ENCODE measurements at places on chromosomes 7 and 10. TPM values are rescaled to one million over a fixed set of nuclear protein-coding genes. Genes with fewer than 3 reads are reported as not detected.

- DNase-seq = no peak
- no peaks in the 10 kb centered on the region for H3K36me3 ChIP-seq
- no peaks in the 10 kb centered on the region for H3K27me3 ChIP-seq
- no peak overlapping the region for H3K27ac ChIP-seq
- no peak overlapping the region for H3K4me3 ChIP-seq
Observed at GRCh38 chr7:41012041-41012440, 690.8 kb downstream of the INHBA start.

DNA sequence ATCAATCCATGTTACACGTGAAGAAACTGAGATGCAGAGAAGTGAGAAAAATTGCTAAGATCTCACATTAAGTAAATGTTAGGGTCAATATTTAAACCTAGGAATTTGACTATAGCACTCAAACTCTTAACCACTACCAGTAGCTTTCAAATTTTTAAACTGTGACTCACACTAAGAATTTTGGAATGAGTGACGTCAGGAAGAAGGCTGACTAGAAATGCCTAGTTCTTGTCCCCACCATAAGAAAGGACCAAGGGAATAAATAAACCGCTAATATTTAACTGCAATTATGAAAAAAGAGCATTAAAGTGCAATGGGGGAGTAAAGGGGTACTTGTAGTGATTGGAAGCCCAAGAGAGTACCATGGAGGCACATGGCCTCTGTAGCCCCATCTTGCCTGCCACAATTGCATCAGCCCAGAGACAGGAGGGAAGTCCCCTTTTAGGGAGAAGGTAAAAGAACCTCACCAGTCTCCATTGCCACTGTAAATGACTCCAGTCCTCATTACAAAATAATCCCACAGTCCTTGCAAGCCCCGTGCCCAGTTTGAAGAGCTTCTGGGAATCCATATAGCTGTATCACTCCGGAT is 3.5 kb upstream of the AKR1B1 start:
- no peak overlapping the region for H3K4me3 ChIP-seq
- peaks cover 6% of the 10 kb centered on the region for H3K36me3 ChIP-seq
- no peak for DNase-seq
- no peaks in the 10 kb centered on the region for H3K27me3 ChIP-seq
- peaks cover 18% of the 10 kb centered on the region for H3K4me1 ChIP-seq

- no peak overlapping the region for H3K4me3 ChIP-seq
- H3K4me1 ChIP-seq = no peaks in the 10 kb centered on the region
- no peaks in the 10 kb centered on the region for H3K36me3 ChIP-seq
- no peaks in the 10 kb centered on the region for H3K27me3 ChIP-seq
- no peak for DNase-seq
- no peak overlapping the region for H3K27ac ChIP-seq
Observed at GRCh38 chr7:90563286-90563685, 32.8 kb upstream of the CDK14 start.

DNA sequence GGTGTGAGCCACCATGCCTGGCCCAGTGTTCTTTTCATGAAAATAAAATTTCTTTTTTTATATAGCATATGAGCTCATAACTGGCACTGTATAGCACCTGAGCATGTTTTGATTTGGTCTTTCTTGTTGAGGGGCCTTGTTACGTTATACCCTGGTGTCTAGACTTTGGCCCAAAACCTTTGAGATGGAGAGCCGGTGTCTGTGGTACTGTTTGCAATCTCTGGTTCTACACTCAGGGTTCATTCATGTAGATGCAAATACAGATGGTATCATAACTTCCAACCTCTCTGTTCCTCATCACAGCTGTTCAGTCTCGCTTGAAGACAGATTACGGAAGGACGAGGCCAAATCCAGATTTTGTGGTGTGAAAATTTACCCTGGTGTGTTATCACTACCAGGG is at the start of gene TAS2R5:
Gene TAS2R5, plus strand, starts transcription at position 301 of the 400 bp plus-strand sequence. CDS start 145 bp downstream, outside the sequence.
- DNase-seq = no peak
- H3K4me3 ChIP-seq = no peak within 1 kb of the TSS
- H3K27ac ChIP-seq = no peak within 1 kb of the TSS
- no peaks in the 10 kb centered on the region for H3K36me3 ChIP-seq

DNA sequence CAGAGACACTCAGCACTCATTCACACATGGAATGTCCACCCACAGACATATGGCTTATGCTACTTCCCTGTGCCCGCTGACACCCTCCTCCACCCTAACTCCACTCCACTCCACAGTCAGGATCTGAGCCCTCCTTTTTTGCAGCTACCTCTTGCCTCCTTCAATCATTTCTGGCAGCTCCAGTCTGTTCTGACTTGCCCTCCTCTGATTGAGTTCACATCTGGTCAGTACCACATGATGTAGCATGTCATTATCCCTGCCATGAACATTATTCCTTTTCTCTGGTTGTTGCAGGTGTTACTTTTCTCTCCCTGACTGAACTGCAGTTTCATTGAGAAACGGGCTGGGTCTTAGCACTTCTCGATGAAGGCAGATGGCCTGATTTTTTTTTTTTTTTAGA is 130.1 kb upstream of the EGR2 start:
- peaks cover 7% of the 10 kb centered on the region for H3K27me3 ChIP-seq
- H3K36me3 ChIP-seq = no peaks in the 10 kb centered on the region
- H3K27ac ChIP-seq = no peak overlapping the region
- H3K4me1 ChIP-seq = no peaks in the 10 kb centered on the region
- H3K4me3 ChIP-seq = no peak overlapping the region

DNA sequence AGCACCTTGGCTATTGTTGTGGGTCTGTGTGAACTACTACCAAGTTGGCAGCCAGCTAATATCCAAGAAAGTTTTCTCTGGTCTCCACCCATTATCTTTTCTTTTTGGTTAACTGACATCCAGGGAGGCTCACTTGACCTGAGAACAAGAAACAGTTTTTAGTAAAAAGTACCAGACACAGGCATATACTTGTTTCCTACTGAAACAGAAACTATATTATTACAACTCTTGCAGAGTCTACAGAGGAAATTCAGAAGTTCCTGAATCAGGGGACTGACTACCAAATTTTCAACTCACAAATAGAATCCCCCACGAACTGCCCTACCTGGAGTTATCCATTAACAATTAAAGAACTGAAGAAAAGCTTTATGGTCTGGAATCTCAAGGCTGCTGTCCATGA is 168.9 kb downstream of the KCND2 start:
- no peaks in the 10 kb centered on the region for H3K27me3 ChIP-seq
- no peaks in the 10 kb centered on the region for H3K4me1 ChIP-seq
- no peak overlapping the region for H3K4me3 ChIP-seq

GRCh38 chr7:522071-522950 is 2.7 kb upstream of the PDGFA start:
- peaks cover 34% of the 10 kb centered on the region for H3K27me3 ChIP-seq
- no peak overlapping the region for H3K27ac ChIP-seq
- H3K4me1 ChIP-seq = peaks cover 8% of the 10 kb centered on the region
- H3K36me3 ChIP-seq = no peaks in the 10 kb centered on the region
- DNase-seq = peak; percentile 21

DNA sequence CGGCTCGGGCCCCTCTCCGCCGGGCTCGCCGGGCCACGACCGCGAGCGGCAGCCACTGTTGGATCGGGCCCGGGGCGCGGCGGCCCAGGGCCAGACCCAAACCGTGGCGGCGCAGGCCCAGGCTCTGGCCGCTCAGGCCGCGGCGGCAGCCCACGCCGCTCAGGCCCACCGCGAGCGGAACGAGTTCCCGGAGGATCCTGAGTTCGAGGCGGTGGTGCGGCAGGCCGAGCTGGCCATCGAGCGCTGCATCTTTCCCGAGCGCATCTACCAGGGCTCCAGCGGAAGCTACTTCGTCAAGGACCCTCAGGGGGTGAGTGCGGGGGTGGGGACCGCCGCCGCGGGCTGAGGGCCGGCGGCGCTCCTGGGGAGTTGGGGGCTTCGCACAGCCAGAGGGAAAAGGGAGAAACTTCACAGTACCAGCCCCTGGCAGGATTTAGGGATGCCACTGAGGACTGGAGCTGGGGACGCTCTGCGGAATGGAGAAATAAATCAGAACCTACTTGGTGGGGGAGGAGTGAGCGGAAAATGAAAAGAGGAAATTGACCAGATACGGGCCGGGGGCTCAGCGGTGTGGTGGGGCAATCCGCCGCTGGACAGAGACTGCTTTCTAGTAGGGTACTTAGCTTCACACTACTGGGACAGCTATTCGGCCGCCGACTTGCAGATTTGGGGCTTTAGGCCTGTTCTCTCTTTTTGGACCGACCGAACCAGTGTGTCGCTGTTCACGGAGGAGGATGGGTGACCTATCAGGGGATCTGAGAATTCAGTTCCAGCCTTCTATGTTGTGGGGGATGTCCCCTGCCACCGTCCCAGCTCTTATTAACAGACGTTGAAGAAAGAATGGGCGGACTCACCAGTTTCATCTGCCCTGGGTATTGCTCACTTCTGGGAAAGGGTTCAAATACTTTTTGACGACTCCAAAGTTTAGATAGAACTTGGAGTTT is 669 bp downstream of the PI4K2A start:
- H3K27ac ChIP-seq = peak overlapping the region; percentile 82
- H3K4me3 ChIP-seq = peak overlapping the region; percentile 92
- peaks cover 22% of the 10 kb centered on the region for H3K4me1 ChIP-seq
- peaks cover 26% of the 10 kb centered on the region for H3K36me3 ChIP-seq

- H3K27me3 ChIP-seq = no peaks in the 10 kb centered on the region
- DNase-seq = no peak
- H3K4me3 ChIP-seq = no peak overlapping the region
- H3K36me3 ChIP-seq = no peaks in the 10 kb centered on the region
- H3K27ac ChIP-seq = no peak overlapping the region
Observed at GRCh38 chr10:31855033-31855432, 73.6 kb downstream of the ARHGAP12 start.

- H3K4me1 ChIP-seq = peaks cover 26% of the 10 kb centered on the region
- peak overlapping the region; percentile 99 for H3K4me3 ChIP-seq
- H3K27ac ChIP-seq = peak overlapping the region; percentile 6
- H3K36me3 ChIP-seq = peaks cover 18% of the 10 kb centered on the region
Observed at GRCh38 chr7:87220734-87221215, 1.2 kb upstream of the TMEM243 start.

DNA sequence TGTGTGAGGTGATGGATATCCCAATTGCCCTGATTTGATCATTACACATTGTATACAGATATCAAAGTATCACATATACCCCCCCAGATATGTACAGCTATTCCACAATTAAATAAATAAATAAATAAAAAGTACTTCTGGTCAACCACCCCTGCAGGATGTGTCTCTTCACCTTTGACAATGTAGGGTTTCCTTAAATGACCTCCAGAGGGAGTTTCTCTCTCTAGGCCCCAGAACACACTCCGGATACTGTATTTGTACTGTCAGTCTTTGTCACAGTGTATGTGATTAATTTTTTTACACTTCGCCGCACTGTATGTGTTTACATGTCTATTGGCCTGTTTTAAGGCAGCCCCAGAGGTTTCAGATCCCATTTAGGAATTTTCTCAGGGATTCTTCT is 123.6 kb downstream of the ADCYAP1R1 start:
- H3K4me1 ChIP-seq = no peaks in the 10 kb centered on the region
- H3K4me3 ChIP-seq = no peak overlapping the region
- no peak overlapping the region for H3K27ac ChIP-seq

DNA sequence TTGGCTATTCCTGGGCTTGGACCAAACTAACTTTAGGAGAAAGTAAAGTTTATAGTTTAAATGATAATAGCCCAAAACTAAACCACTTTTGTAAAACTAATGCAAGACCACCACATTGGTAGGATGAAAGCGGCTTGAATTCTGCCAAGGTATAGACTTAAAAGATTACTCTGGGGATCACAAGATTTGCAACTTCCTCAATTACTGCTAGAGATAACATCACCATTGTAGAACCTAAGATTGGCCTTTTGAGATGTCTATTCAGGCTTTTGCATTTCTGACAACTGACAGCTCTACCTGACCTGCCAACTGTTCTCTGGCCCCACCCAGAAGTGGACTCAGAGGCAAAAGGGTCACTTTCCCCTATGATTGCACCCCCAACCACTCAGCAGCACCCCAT is 162.4 kb downstream of the TNS3 start:
- H3K4me3 ChIP-seq = no peak overlapping the region
- DNase-seq = no peak
- H3K4me1 ChIP-seq = peaks cover 6% of the 10 kb centered on the region
- H3K27me3 ChIP-seq = no peaks in the 10 kb centered on the region
- H3K27ac ChIP-seq = no peak overlapping the region

DNA sequence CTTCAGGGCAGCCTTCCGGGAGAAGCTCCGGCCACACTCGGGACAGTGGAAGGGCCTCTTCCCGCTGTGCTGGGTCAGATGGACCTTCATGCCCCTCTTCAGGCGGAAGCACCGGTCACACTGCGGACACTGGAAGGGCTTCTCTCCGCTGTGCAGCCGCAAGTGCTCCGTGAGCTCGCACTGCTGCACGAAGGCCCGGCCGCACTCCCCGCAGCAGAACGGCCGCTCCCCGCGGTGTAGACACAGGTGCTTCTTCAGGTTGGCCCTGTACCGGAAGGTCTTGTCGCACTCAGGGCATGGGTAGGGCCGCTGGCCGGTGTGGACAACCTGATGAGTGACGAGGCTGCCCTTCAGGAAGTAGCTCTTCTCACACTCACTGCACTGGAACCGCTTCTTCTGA is 14.2 kb upstream of the ZNF786 start:
- no peaks in the 10 kb centered on the region for H3K4me1 ChIP-seq
- no peak overlapping the region for H3K4me3 ChIP-seq
- H3K36me3 ChIP-seq = no peaks in the 10 kb centered on the region

DNA sequence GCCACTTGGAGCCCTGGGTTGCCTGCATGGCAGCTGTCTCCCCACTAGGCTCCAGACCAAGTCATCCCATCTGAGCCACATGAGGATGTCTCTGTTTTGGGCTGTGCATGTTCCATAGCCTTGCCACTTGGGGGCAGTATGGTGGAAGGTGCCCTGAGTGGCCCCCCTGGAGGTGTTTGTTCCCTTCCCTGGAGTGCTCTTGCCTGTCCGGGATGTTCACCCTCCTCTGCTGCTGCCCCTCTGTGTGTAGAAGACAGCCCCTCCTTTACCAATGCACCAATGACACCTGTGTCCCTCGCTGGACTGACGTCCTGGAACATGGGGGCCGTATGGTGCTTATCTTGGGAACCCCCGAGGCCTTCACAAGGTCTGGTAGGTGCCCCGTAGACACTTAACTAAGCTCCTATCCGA is 100.2 kb downstream of the ACTR3B start:
- H3K27ac ChIP-seq = no peak overlapping the region
- DNase-seq = no peak
- H3K27me3 ChIP-seq = no peaks in the 10 kb centered on the region
- peaks cover 2% of the 10 kb centered on the region for H3K4me1 ChIP-seq
- no peak overlapping the region for H3K4me3 ChIP-seq

GRCh38 chr10:122227754-122228153 is 43.3 kb upstream of the BTBD16 start:
- no peak for DNase-seq
- H3K27me3 ChIP-seq = peaks cover 4% of the 10 kb centered on the region
- no peaks in the 10 kb centered on the region for H3K36me3 ChIP-seq
- H3K4me1 ChIP-seq = no peaks in the 10 kb centered on the region

GRCh38 chr7:127807340-127807739 is 155.3 kb downstream of the SND1 start:
- peaks cover 48% of the 10 kb centered on the region for H3K36me3 ChIP-seq
- H3K4me3 ChIP-seq = no peak overlapping the region
- H3K27ac ChIP-seq = no peak overlapping the region
- peaks cover 37% of the 10 kb centered on the region for H3K4me1 ChIP-seq
- no peak for DNase-seq
- no peaks in the 10 kb centered on the region for H3K27me3 ChIP-seq

OR2A12 gene
- not detected for total RNA-seq

PHKG1 gene
- 3.6 TPM for total RNA-seq

HMX3 gene
- total RNA-seq = not detected

THNSL1 gene
- total RNA-seq = 3.1 TPM

AKR1C3 gene
- 0.34 TPM for total RNA-seq

C10orf67 gene
- total RNA-seq = not detected

FBXO24 gene
- total RNA-seq = 0.37 TPM

RADIL gene
- 0.16 TPM for total RNA-seq

SRI gene
- total RNA-seq = 271 TPM

LIPN gene
- total RNA-seq = not detected

MSS51 gene
- total RNA-seq = 2.6 TPM

UPK3B gene
- 1.2 TPM for total RNA-seq

GRID2IP gene
- 0.18 TPM for total RNA-seq
